ENCODE measurements at places on chromosomes 4 and X.
A peak's percentile ranks its signal among the peaks of the same experiment; 100 is the strongest.

- DNase-seq: no peak
Observed at GRCh38 chr4:79623021-79623870, 215.2 kb upstream of the GK2 start.

DNA sequence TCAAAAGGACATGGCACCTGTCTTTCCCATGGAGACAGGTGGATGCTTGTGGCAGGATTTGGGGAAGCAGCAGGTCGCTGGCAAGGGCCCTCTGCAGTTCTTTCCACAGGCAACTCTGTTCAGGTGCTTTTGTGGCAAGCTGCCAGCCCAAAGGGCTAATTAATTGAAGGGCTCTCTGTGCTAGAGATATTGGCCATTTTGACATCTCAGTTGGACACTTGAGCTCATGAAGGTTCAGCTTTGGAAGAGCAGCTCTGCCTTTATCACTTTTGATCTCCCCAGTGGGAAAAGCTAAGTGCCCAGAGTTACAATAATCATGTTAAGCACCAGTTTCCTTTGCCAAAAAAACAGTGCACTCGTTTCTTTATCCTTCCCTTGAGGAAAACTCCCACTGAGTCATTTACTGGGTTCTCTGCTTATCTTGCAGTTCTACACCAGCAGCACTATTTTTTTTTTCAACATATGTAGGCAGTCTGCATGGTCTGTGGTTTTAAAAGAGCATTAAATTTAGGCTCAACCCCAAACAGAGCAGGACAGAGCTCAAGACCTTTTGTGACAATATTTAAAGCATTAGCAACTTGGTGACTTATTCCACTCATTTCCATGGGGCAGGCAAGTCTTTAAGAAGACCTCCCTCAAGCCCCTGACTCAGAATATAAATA lies 336.4 kb upstream of the RASGEF1B start:
- DNase-seq: peak; percentile 30

DNA sequence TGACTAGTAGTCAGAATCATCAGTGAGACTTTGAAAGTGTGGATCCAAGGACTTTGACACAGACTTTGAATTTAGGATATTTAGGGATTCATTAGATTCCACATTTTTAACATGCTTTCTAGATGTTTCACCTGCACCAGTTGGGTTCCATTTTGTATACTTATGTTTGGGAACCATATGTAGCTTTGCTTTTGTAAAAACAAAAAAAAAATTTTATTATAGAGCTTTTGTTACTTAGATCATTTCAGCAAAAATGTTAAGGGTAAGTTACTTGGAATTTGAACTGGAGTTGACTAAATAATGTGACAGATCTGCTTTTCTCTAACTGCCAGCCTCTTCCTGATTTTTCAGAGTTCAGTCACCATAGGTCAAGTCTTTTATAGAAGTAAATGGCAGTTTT lies 14.6 kb downstream of the PDLIM5 start:
- no peak for DNase-seq

DNA sequence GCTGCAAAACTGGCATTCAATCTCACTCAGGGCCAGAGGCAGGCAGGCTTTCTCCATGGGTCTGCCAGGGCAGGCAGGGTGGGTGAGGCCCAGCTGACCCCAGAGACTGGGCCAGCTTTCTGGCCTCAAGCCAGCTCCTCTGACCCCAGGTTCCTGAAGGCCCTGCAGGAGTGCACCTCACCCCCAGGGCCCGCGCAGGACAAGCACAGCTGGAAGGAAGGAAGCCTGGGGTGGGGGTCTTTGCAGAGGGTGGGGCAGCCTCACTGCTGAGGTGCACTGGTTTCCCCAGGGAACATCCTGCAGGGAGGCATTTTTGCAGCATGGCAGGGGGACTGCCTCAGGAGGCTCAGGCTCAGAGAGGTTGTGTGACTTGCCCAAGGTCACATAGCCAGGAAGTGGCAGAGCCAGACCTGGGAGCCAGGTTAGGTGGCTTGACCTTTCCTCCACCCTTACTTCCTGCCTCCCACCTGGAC lies 31.5 kb upstream of the AFAP1 start:
- DNase-seq: no peak

DNA sequence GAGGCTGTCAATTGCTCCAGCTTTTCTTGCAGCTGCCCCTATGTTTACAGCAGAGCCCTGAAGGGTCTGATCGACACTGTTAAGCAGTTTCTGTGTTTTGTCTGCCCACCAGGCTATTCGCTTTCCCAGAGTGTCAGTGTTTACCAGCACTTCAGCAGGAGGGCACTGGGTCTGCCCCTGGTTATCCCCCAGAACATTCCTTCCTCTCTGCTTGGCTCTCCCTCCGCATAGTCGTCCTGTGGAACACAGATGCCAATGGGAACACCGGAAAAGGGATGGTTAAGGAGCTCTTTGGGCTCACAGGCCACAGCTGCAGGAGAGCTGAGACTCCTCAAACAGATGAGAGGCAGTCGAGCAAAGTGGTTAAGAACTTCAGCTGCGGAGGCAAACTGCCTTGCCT lies 71.3 kb upstream of the FBXW7 start:
- no peak for DNase-seq

- DNase-seq: no peak
Observed at GRCh38 chr4:168725930-168726329, 229.1 kb downstream of the PALLD start.

GRCh38 chrX:24148121-24148520 lies 1.4 kb upstream of the ZFX start:
- DNase-seq: no peak

DNA sequence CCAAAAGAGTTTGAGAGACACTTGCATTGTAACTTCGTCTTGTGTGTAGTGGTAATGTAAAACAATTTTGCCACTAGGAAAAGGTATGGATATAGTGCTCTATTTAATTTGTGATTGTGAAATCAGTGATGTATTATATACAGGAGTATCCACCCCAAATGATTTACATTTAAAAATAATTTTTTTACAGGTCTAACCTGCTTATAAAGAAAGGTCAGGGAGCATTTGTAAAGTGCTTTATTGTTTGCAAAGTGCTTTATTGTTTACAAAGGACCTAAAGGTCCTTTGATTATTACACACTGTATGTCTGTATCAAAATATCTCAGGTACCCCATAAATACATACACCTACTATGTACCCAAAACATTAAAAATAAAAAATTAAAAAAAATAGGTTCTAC lies 70.3 kb downstream of the DCK start:
- no peak for DNase-seq

GRCh38 chrX:154043003-154043763 lies 23.5 kb upstream of the IRAK1 start:
- no peak for DNase-seq

- DNase-seq: peak; percentile 17
Observed at GRCh38 chr4:38663090-38663800, 754 bp upstream of the KLF3 start.

DNA sequence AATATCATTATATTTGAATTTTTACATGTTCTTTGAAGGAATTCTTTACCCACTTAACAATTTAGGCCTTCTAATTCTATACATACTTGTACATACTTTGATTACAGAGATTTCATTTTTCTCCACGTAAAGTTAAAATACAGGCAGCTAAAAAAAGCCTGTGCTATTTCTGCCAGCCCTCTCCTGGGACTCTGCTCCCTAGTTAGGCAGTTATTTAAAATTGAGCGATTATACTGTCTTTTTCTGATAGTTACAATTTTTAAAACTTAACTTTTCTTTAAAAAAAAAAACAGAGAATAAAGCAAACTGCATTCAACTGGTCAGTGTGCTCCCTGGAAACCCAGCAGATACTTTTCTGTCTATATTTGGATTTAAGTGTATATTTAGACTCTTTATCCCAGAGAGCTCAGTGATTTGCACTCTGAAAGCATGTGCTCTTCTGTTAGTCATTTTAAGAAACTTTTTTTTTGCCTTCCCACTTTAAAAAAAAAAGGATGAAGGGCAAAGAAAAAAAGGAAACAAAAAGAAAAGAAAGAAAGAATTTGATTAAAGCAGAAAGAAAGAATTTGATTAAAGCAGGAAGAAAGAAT lies 18.1 kb upstream of the FAM241A start:
- no peak for DNase-seq

GRCh38 chr4:28369499-28369898 lies 1508.9 kb downstream of the STIM2 start:
- DNase-seq: no peak

Measured in RPMI8226 (cell line).